ENCODE measurements at places on chromosomes 2 and 18.

DNA sequence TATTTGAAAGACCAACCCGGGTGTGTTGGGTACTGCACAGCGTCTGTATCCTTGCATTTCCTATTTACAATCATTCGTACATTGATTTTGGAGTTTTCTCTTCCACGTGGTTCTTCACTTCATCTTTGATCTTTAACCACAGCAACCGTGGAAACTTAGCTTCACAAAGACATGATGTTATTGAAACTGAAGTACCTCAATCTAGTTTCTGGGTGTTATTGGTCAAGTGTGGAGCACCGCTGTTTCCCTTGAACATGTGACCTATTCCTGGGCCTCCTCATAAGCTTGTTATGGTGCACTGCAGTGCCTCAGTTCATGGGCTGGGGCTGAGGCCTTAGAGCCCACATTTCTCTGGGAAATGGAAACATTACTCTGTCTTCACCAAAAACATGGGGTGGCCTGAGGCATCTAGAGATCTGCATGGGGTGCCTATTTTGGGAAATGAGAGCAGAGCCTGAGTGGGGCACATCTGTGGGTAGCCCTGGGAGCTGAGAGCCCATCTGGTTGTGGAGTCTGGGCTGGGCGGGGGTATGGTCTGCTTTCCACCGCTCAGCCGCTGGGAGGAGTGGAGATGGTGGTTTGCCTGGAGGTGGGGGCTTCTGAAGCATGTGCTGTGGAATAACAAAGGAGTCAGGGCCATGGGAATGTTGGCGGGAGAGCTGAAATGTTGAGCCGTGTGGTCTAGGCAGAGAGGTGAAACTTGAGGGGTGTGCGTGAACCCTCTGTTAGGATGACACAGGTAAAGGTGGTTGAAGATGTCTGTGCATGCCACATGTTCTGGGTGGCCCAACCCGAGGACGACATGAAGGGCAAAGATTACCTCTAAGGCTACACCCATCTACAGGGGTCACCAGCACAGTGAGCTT, 37.4 kb downstream of the ZNF236 start:
- DNase-seq = peak; percentile 37

DNA sequence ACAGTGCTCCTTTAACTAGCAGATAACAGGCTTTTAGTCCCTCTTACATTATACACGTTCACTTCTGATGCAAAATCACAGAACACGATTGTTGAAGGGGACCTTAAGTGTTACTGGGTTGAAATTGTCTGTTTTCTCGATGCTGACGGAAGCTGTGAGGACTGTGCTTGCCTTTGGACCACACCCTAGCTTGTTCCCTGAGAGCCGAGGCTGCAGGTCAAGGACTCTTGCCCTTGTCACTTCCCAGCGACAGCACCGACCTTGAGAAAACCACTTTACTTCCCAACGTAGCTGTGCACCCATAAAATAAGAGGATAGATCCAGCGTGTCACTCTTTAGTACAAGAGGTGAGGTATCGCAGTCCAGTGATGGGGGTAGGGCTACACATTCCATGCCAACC, 701.0 kb downstream of the DCDC2C start:
- DNase-seq = no peak

GRCh38 chr18:75142677-75143076, 66.3 kb downstream of the PTGR3 start:
- no peak for DNase-seq

DNA sequence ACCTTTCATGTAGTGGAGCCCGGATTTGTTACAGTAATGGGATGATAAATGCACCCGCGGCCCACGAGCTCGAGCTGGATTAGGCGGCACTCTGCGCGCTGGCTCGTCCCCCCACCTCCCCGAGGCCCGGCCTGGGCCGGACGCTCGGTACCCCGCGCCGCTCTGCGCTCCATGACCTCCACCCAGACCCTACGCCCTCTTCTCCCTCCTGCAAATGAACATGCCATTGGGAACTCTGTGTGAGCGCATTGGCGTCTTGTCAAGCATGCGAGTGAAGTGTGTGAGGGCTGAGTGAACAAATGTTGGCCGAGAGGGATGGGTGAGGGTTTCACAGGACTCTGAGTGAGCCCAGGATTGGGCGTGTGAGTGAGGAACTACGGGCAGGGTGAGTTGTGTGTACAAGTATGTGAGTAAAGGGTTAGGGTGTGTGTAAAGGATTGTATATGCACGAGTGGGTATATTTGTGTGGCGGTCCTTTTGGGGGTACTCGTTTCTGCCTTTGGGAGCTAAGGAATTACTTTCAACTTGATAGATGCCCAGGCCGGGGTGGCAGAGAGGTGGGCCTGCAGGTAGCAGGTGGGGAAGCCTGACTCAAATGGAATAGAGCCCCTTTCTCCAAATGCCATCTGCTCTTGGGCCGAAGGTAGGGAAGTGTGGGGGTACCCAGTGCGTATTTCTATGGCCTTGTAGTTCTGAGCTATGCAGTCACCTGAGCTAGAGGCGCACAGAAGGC, 2.9 kb upstream of the EN1 start:
- no peak for DNase-seq

DNA sequence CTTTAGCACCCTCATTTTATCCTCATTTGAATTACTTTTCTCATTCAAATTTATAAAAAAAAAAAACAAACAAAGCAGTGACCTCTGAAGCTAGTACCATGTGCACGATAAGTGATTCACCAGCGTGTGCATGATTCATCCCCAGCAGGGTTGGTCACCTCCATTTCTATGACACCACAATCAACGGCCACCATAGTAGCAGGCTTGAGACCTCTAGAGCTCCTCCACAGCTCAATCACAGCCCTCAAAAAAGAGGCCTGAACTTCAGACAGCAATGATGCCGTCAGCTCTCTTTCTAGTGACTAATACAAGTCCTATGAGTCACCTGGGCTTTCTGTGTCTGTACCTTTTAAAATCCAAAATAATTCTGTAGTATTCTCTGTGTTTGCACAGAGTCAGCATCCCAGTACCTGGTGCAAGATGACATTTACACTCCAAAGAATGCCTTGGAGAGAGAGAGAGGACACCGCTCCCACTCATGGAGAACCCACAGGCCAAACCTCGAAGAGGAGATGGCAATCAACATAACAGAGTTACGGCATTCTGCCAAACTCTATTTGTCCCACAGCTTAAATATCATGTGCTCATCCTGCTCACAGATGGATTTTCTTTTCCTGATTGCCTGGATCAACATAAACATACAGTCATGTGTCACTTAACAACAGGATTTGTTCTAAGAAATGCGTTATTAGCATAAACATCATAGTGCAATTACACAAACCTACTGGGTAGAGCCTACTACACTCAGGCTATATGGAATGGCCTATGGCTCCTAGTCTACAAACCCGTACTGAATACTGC, 58.7 kb downstream of the L3MBTL4 start:
- no peak for DNase-seq

DNA sequence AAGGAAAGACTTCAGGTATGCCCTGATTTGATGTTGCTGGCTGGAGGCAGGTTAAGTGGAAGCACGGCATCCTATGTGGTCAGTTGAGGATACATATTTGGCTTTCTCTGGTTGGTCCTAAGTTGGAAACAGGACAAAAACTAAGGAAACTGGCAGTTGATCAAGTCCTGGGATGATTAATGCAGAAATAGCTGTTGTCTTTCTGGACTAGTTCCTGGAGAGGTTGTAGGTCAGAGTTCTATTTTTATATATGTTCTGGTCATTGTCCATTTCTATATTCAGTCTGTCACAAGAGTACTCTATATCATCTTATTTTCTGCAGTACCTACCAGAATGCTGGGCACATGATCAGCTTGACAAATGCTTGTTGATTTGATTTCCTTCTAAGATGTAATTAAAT, 4.0 kb upstream of the SLC35F5 start:
- no peak for DNase-seq

DNA sequence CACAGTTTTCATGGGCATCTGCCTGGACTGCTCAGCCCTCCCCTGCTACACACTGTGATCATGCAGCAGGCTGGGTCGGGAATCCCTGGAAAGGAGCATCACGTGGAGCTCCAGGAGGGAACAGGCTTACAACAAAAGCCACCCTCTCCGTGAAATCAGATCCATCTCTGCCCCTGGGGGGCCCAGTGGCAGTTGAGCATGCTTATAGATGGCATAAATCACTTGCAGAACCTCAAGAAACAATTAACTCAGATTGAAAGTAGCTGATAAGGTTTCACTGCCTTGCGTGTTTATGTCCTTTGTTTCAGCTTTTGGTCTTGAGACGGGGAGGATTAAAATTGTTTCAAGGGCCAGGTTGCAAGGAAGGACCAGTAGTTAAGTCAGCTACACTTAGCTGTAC, 354.8 kb upstream of the MEIS1 start:
- no peak for DNase-seq

- DNase-seq = no peak
Measured at GRCh38 chr18:71036783-71037182, 747.9 kb downstream of the SOCS6 start.

GRCh38 chr2:152089238-152089637, 9.6 kb downstream of the CACNB4 start:
- DNase-seq = no peak

DNA sequence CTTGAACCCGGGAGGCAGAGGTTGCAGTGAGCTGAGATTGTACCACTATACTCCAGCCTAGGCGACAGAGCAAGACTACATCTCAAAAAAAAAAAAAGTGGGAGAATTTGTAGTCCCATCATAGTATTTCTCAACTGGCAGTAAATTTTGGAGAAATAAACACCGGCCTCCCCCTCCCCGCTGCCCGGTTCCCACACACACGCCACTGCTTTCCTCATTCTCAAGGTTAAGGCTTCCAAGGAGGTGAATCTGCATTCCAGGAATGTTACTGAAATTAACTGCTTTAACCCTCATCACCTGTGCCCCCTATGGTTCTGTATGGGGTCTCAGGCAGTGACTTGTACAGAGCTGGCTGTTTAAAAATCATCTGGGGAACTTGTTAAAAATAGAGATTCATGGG, 49.9 kb downstream of the MRPL35 start:
- no peak for DNase-seq

DNA sequence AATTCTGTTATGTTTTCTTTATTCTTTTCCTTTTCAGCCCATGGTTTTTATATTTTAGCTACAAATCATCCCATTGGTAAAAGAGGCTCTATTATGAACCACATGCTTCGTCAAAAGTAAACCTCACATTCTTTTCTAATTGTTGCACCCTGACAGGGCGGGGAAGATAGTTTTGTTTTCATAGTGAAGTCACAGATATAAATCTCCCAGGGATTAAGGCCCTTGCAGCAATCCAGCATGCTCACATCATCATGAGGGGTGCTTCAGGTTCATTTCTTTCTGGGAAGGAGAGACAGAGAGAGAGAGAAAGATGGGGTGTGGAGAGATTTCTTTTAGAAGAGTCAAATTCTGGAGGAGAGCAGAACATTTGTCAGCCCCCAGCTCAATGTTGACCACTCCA, 124.5 kb upstream of the CDC42EP3 start:
- no peak for DNase-seq

GRCh38 chr2:15940661-15941480, 521 bp downstream of the MYCN start:
- DNase-seq = no peak

- DNase-seq = peak; percentile 51
Measured at GRCh38 chr2:54560146-54560881, 104.2 kb downstream of the SPTBN1 start.

- no peak for DNase-seq
Measured at GRCh38 chr2:144235050-144235449, 284.9 kb downstream of the ZEB2 start.

DNA sequence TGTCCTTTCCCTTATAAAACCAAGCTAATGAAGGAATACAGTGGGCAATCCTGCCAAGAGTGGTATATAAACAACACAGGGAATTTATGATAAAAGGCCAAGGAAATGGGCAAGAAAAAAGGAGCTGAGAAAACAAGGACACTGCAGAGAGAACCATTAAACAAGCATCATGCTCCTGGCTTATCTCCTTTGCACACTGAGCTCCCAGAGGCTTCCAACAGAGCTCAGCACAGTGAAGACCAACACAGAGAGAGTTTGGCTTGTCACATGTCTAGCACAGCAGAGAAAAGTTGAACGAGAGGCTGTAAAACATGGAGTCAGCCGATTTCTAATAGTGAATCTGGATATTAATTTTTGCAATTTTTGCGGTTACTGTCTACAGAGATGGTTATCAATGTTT, 68.0 kb upstream of the KLF7 start:
- no peak for DNase-seq

GRCh38 chr2:42951263-42951938, 159.0 kb upstream of the HAAO start:
- DNase-seq = no peak

DNA sequence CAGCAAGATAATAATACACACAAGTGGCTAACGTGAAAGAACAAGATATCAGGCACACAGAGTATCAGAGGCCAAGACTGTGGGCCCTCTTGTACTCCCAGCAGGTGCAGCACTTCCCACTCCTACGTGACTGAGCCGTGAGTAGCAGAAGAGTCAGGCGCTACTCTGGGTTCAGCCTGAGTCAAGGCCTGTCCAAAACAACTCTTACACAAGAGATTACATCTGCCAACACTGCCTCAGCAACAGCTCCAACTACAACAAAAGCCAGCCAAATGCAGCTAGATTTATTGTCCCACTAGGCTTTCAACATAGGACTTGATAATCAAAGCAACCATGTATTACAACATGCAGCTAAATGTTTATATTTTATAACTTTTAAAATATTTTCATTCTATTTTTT, 56.2 kb downstream of the ITSN2 start:
- no peak for DNase-seq

DNA sequence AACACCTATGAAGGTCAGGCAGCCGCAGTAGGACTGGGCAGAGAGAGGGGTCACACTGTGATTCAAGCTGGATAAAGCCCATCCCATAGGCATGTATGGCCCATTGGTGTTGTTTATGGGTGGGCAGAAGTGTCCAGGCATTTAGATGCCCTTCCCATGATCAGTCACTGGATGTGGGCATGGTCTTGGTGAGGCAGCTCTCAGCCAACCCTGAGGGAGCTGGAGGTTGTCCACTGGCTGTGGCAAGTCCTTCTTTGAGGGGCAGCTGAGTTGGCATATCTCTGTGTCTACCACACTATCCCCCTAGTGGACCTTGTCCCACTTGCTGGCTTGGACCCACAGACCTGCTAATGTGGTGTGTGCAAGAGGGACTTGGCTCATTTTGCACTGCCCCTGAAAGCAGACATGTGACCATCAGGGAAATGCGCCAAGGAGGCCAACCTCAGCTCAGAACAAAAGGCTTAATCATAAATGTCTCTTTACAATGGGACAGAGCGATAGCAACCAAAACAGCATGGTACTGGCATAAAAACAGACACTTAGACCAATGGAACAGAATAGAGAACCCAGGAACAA, 82.0 kb downstream of the TMEM17 start:
- DNase-seq = no peak

- DNase-seq = no peak
Measured at GRCh38 chr2:11043245-11043644, 112.0 kb upstream of the SLC66A3 start.

GRCh38 chr2:236400594-236401360, 136.6 kb upstream of the ASB18 start:
- no peak for DNase-seq

DNA sequence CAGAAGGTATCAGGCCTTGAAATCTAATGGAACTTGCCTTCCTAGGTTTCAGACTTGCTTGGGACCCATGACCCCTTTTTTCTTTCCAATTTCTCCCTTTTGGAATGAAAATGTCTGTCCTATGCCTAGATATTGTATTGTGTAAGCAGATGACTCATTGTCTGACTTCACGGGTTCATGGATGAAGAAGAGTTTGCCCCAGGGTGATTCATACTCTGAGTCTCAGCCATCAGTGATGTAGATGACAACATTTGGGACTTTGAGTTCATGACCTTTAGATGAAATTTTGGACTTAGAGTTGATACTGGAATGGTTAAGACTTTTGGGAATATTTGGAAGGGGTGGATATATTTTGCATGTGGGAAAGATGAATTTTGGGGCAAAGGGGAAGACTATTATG, 11.2 kb upstream of the SCYGR5 start:
- no peak for DNase-seq

GRCh38 chr18:1891641-1892040, 679.7 kb downstream of the METTL4 start:
- DNase-seq = no peak
